Esophagus squamous epithelium (tissue), 5 donors: ENCODE measurements at places on chromosomes 2 and 18.

- no peak for DNase-seq
Observed at GRCh38 chr2:161241894-161242293, 66.3 kb upstream of the PSMD14 start.

DNA sequence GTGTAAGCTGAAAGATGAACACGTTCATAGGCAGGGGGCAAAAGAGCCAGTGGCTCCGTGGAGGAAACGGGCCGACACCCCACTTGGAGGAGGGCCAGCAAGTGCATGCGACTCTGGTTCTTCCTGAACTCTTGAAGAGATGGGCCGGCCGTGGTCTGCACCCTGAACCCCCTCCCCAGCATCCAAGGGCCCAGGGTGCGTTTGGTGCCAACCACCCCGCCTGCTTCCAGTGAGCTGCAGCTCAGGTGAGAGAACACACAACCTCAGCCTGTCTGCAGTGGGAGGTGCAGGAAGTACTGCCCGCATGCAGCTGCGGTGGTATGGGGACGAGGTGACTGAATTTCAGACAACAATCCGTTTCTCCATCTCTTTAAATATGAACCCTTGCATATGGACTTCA, 58.9 kb downstream of the ADNP2 start:
- no peak for DNase-seq

- no peak for DNase-seq
Observed at GRCh38 chr2:86174445-86174844, 20.8 kb downstream of the IMMT start.

DNA sequence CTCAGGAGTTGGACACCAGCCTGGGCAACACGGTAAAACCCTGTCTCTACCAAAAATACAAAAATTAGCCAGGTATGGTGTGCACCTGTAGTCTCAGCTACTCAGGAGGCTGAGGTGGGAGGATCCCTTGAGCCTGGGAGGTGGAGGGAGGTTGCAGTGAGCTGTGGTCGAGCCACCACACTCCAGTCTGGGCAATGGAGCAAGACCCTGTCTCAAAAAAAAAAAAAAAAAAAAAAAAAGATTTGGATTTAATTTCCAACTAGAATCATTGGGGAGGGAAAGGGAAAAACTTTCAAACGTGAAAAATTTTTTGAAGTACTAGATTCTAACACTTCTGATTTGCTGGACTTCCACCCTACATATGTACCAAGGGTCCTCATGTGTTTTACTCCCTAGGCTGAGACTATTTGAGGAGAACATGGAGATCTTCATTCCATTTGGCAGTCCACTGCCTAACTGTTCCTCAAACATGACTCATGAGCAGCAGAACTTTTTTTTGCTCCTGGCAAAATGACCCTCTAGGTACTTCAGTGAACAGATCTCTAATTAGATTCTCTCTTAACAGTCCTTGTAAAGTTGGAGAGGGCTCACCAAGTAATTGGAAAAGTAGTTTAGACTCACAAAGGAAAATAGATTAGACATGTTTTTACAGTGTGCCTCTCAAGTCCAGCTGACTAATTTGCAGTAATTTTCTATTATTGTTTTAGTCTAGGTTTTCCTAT, 267.6 kb downstream of the METTL4 start:
- no peak for DNase-seq

DNA sequence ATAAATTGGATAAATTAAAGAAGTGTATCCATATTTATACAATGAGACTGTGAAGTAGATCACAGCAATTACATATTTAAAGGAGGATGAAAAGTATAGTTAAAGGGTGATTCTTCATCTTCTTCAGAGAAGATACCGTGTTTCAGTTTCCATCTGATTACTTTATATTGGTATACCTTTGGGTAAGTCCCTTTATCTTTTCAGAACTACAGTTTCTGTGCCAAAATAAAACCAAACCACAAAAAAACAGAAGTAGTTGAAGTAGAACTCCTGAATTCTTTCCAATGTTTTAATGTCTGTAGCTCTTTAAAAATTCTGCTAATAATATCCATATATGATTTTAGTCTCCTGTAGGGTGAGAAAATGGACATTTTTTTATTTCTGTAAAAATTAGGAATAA, 231.2 kb upstream of the LINC00305 start:
- DNase-seq: no peak

DNA sequence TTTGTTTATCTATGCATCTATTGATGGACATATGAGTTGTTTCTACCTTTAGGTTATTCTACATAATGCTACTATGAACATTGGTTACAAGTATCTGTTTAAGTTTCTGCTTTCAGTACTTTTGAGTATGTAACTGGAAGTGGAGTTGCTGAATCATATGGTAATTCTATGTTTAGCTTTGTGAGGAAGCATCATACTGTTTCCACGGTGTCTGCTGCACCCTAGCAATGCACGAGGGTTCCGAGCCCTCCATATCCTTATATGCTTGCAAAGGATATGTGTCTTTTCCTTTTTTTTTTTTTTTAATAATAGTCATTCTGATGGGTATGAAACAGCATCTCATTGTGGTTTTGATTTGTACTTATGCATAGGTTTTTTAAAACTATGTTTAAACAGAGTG, 83.7 kb downstream of the FMNL2 start:
- no peak for DNase-seq

GRCh38 chr2:64632835-64633819, 20.6 kb downstream of the SERTAD2 start:
- no peak for DNase-seq
